ENCODE measurements at places on chromosomes 6 and 20. TPM values are rescaled to one million over a fixed set of nuclear protein-coding genes. Genes with fewer than 3 reads are reported as not detected.

DNA sequence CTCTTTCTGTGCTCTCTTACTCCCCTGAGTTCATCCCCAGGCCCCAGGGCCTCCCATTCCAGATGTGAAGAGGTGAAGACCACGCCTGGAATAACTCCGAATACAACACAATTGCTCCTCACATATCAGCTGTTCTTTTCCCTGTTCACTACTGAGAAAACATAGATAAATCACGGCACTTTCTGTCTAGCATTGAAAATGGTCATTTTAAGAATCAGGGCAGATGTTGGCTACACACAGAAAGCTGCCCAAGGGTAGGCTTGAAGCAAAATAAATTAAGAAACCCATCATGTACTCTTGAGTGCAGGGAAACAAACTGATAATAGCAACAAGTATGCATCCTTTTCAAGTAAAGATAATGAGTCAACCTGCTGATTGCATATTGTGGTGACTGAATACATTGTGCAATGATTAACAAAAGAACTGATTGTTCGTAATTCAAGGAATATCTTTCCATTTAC lies 382.5 kb downstream of the PRKN start:
- no peak for DNase-seq
- H3K36me3 ChIP-seq, result no peaks in the 10 kb centered on the region
- H3K4me3 ChIP-seq, result no peak overlapping the region
- no peaks in the 10 kb centered on the region for H3K4me1 ChIP-seq
- H3K27me3 ChIP-seq, result no peaks in the 10 kb centered on the region

DNA sequence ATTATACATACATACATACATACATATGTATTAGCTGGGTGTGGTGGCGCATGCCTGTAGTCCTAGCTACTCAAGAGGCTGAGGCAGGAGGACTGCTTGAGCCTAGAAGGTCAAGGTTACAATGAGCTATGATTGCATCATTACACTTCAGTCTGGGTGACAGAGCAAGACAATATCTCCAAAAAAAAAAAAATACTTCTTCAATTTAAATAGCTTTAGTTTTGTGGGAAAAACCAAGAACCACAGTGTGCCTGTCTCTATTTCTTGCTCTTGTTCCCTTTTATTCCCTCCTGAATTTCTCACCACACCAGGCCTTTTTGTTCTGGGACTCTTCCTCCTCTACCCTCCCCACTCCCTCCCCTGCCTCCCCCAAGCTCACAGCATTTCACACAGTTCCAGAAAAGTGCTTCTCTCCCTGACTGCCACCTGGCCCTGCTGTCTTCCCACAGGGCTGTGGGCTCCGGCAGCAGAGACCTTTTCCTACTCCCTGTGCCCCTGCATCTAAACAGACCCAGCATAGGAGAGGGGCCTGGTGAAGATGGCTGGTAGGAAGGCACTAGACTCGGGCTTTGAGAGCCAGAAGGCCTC lies 1.3 kb downstream of the C20orf203 start:
- no peaks in the 10 kb centered on the region for H3K27me3 ChIP-seq
- no peak for DNase-seq
- H3K27ac ChIP-seq, result no peak overlapping the region
- H3K36me3 ChIP-seq, result no peaks in the 10 kb centered on the region
- H3K4me1 ChIP-seq, result no peaks in the 10 kb centered on the region
- H3K4me3 ChIP-seq, result no peak overlapping the region

DSN1 gene
- 1.0 TPM for total RNA-seq

- H3K27me3 ChIP-seq, result no peaks in the 10 kb centered on the region
- no peak for DNase-seq
Measured at GRCh38 chr20:32316667-32317066, 39.2 kb downstream of the KIF3B start.

DNA sequence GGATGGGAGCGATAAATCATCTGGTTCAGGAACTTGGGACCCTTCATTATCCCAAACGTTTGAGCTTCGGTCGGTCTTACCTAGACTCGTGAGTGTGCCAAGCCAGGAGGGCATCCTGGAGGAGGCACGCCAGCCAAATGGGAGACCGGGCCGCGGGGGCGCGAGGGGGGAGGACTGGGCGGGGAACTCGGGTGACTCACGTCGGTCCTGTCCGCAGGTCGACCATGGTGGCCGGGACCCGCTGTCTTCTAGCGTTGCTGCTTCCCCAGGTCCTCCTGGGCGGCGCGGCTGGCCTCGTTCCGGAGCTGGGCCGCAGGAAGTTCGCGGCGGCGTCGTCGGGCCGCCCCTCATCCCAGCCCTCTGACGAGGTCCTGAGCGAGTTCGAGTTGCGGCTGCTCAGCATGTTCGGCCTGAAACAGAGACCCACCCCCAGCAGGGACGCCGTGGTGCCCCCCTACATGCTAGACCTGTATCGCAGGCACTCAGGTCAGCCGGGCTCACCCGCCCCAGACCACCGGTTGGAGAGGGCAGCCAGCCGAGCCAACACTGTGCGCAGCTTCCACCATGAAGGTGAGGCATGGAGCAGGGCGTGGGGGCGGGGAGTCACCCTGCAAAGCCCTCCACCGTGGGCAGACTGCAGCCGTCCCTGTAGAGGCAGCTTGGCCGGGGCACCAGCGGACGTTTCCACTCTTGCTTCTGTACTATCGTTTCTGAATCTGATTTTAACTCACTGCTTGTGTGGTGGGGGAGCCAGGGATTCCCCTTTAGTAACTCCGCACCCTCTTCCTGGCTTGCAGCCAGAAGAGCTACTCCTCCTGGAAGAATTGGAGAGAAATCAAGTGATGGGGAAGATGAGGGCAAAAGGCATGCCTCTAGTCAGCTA lies 2.7 kb downstream of the BMP2 start:
- H3K4me3 ChIP-seq, result peak overlapping the region; percentile 50
- H3K27ac ChIP-seq, result no peak overlapping the region
- H3K27me3 ChIP-seq, result no peaks in the 10 kb centered on the region
- H3K36me3 ChIP-seq, result no peaks in the 10 kb centered on the region
- DNase-seq, result peak; percentile 46
- no peaks in the 10 kb centered on the region for H3K4me1 ChIP-seq

GRCh38 chr20:62840244-62841197 lies 21.1 kb downstream of the TCFL5 start:
- no peaks in the 10 kb centered on the region for H3K27me3 ChIP-seq
- no peak overlapping the region for H3K27ac ChIP-seq
- H3K36me3 ChIP-seq, result no peaks in the 10 kb centered on the region
- no peak for DNase-seq
- no peaks in the 10 kb centered on the region for H3K4me1 ChIP-seq

DNA sequence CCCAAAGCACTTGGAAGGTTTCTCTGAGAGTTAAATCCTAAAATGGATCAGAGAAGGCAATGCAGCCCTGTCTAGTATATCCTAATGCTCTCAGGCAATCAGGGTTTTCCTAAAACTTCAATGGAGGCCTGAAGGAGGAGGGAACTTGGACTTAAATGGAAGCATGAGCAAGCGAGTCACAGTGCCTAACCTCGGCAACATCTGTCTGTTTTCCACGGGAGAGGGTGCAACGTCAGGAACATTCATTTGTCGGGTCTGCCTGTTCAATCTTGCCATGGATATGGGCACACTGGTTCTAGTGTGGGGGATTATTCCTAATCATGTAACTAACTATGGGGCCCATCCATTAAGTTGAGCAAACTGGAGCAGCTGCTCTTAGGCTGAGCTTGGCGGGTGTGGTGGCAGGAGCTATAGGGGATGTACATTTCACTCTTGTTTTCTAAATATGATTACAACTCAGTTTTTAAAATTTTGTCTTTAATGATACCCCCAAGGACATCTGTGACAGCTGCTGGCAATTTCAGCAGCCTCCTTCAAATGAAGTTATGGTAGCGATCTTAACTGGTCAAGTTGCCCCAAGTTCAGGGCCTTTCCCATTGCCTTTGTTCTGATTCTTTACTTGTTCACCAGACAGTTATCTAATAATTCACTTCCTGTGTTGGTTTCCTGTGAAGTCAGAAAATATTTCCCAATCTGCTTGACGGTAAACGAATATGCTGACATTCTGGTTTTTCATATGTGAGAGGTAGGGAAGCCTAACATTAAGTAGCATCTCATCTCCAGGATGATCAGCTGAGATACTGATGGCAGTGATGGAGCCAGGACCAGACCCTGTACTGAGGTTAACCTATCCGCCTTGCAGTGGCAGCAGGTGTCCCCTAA lies 21.6 kb downstream of the DSE start:
- no peak overlapping the region for H3K4me3 ChIP-seq
- H3K4me1 ChIP-seq, result peaks cover 12% of the 10 kb centered on the region
- no peak overlapping the region for H3K27ac ChIP-seq

DNA sequence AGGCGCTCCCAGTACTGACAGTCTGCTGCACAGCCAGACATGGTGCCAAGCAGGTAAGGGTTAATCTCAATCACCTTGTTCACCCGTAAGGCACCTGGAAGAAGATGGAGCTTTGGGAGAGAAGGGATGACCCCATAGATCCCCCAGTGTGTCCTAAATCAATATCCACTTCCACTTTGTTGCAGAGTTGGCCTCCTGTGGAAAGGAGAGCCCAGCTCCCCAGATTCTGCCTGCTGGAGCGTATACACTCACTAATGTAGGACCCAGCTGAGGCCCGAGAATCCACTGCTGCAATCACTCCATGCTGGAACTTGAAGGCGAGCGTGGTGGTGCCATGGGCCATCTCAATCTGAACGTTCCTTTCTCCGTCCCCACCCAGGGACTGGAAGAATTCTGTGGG lies 1.2 kb downstream of the PSMB8 start:
- H3K27ac ChIP-seq, result peak overlapping the region; percentile 96
- H3K27me3 ChIP-seq, result no peaks in the 10 kb centered on the region
- H3K4me3 ChIP-seq, result no peak overlapping the region
- DNase-seq, result no peak
- H3K4me1 ChIP-seq, result no peaks in the 10 kb centered on the region

C20orf141 gene
- total RNA-seq, result not detected

DNA sequence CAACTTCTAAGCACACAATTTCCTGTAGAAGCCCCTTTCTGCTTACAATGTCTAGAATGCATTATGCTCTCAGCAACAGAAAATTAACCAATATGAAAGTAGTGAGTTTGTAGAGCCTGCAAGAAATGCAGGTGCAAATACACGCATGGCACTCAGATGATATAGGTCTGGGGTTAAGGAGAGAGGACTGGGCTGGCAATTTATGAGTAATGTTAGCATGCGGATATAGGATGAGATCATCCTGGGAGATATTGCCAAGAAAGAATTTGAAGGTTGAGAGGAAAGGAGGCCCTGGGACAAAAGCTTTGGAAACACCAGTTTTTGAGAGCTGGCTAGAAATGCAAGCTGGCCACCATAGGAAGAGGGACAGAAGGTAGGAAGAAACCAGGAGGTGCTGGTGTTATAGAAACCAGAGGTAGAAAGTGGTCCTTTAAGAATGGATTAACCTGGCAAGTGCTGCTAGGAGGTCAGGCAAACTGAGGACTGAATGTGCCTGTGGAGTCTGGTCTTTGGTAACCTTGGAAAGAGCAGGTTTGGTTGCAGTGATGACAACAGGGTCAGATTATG lies 183.2 kb upstream of the MYLIP start:
- no peaks in the 10 kb centered on the region for H3K27me3 ChIP-seq
- no peak overlapping the region for H3K27ac ChIP-seq
- no peaks in the 10 kb centered on the region for H3K4me1 ChIP-seq
- H3K36me3 ChIP-seq, result no peaks in the 10 kb centered on the region

DEFB132 gene
- not detected for total RNA-seq

DNA sequence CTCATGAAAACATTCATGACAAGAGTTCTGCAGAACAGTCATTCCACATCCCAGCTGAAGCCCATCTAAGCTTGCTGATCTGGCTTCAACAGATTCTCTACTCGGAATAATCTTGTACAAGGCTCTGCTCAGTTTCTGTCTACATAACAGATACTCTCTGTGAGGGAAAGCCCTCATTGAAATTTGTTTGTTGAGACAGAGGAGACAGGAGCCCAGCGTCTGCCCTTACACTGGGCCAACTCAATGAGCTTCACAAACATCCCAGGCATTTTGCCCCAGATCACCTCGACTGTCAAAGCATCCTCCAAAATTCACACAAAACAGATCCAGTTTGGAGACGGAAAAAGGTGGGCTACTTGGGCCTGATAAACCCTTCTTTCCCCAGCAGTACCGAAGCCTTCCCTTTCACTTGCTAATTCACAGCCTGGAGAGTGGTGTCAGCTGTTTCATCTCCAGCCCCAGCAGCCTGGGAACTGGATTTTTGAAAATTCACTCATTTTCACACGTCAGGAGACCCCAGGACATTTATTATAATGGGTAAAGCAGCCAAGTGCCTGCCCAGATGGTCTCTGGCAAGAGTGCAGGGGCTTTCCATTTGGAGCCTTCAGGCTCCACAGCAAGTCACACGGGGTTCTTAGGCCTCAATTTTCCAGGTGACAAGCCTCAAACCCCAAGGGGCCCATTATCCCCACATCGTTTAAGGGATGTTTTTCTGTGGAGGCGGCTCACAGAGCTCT lies 7.3 kb downstream of the CCDC167 start:
- no peak overlapping the region for H3K4me3 ChIP-seq
- H3K4me1 ChIP-seq, result no peaks in the 10 kb centered on the region
- H3K36me3 ChIP-seq, result no peaks in the 10 kb centered on the region
- H3K27ac ChIP-seq, result no peak overlapping the region
- H3K27me3 ChIP-seq, result no peaks in the 10 kb centered on the region

DNA sequence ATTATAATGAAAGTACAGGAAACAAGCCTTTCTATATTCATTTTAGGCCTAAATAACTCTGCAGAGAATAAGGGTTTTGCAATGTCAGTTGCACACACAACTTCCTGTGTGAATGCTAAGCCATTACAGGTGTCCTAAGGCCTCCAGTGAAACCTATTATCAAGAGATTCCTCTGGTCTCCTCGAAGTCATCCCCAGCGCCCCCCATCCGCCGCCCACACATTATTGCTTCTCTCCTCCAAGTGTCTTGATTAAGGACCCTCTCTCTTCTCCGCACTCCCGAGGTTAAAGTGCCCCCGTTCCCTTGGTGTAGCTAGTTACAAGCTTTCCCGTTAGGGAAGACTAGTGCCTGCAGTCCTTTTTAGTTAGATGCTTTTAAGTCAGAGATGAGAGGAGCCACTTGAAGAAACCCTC lies 1.3 kb downstream of the HIVEP2 start:
- no peaks in the 10 kb centered on the region for H3K4me1 ChIP-seq
- H3K27me3 ChIP-seq, result no peaks in the 10 kb centered on the region
- H3K27ac ChIP-seq, result peak overlapping the region; percentile 100
- peak overlapping the region; percentile 69 for H3K4me3 ChIP-seq

PSORS1C1 gene
- total RNA-seq, result 4.5 TPM

CLPSL2 gene
- total RNA-seq, result not detected

RIMS1 gene
- total RNA-seq, result not detected

BCAS4 gene
- total RNA-seq, result not detected

GRCh38 chr20:25058847-25059810 lies 1.2 kb upstream of the ACSS1 start:
- H3K27ac ChIP-seq, result peak overlapping the region; percentile 90
- H3K36me3 ChIP-seq, result no peaks in the 10 kb centered on the region
- H3K4me3 ChIP-seq, result peak overlapping the region; percentile 95
- peak; percentile 57 for DNase-seq

NKAIN4 gene
- total RNA-seq, result 40.9 TPM
